ENCODE measurements at places on chromosomes 5 and 9.

DNA sequence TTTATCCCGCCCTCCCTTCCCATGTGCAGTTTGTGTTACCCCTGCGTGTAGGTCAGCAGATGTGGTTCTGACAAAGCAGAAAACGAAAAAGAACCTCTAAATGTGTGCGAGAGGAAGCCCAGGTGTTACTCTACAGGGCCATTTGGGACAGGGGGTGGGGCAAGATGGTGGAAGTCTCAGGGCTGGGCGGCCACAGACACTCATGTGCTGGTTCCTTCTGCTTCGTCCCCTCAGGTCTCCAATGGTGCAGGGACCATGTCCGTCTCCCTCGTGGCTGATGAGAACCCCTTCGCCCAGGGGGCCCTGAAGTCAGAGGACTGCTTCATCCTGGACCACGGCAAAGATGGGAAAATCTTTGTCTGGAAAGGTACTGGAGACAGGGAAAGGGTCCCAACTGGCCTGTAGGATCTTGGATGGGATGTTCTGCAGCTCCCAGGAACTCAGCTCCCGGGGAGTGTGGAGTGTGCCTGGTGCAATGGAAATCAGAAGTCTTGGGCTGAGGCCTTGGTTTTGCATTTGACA lies 49.0 kb downstream of the GSN start:
- DNase-seq, result no peak
- no peak overlapping the region for H3K27ac ChIP-seq
- H3K4me1 ChIP-seq, result peaks cover 9% of the 10 kb centered on the region
- no peaks in the 10 kb centered on the region for H3K36me3 ChIP-seq
- no peak overlapping the region for H3K4me3 ChIP-seq

GRCh38 chr9:27078685-27079084 lies 30.3 kb upstream of the TEK start:
- H3K4me1 ChIP-seq, result no peaks in the 10 kb centered on the region
- no peak overlapping the region for H3K4me3 ChIP-seq
- no peak for DNase-seq
- no peaks in the 10 kb centered on the region for H3K27me3 ChIP-seq

GRCh38 chr5:140361901-140362300 lies 1.9 kb downstream of the SLC4A9 start:
- H3K27me3 ChIP-seq, result peaks cover 3% of the 10 kb centered on the region
- H3K4me1 ChIP-seq, result peaks cover 9% of the 10 kb centered on the region
- no peak overlapping the region for H3K4me3 ChIP-seq
- H3K27ac ChIP-seq, result no peak overlapping the region
- DNase-seq, result no peak

- H3K27ac ChIP-seq, result peak overlapping the region; percentile 8
- H3K36me3 ChIP-seq, result peaks cover 5% of the 10 kb centered on the region
- peaks cover 60% of the 10 kb centered on the region for H3K4me1 ChIP-seq
- peak; percentile 37 for DNase-seq
- H3K4me3 ChIP-seq, result no peak overlapping the region
- H3K27me3 ChIP-seq, result no peaks in the 10 kb centered on the region
Measured at GRCh38 chr5:157855404-157855994, 3.4 kb downstream of the CLINT1 start.

GRCh38 chr9:75873712-75874111 lies 16.8 kb upstream of the PCSK5 start:
- H3K27me3 ChIP-seq, result no peaks in the 10 kb centered on the region
- no peak overlapping the region for H3K27ac ChIP-seq
- H3K4me3 ChIP-seq, result no peak overlapping the region
- H3K4me1 ChIP-seq, result peaks cover 15% of the 10 kb centered on the region
- no peaks in the 10 kb centered on the region for H3K36me3 ChIP-seq
- no peak for DNase-seq

DNA sequence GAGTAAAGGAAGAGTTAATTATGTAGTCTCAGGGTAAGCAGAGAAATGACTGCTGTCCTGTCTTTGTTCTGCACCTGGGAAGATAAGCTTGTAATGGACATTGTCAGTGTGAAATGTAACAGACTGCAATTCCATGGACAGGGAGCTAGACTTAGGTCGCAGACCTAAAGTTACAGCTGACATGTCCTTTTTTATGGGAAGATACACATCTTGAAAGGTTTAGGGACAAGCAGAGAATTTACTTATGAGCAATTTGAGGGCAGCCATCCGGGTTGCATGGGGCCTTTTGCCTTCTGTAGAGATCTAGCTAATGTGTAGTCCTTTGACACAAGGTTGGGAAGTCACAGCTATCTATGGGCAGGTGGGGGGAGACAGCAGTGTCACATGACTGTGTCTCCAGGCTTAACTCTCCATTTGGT lies 85.7 kb downstream of the SERINC5 start:
- H3K27me3 ChIP-seq, result no peaks in the 10 kb centered on the region
- H3K27ac ChIP-seq, result no peak overlapping the region
- H3K36me3 ChIP-seq, result peaks cover 33% of the 10 kb centered on the region
- no peak for DNase-seq

- DNase-seq, result no peak
- H3K36me3 ChIP-seq, result peaks cover 6% of the 10 kb centered on the region
Measured at GRCh38 chr9:137666513-137666822, 47.7 kb downstream of the EHMT1 start.

DNA sequence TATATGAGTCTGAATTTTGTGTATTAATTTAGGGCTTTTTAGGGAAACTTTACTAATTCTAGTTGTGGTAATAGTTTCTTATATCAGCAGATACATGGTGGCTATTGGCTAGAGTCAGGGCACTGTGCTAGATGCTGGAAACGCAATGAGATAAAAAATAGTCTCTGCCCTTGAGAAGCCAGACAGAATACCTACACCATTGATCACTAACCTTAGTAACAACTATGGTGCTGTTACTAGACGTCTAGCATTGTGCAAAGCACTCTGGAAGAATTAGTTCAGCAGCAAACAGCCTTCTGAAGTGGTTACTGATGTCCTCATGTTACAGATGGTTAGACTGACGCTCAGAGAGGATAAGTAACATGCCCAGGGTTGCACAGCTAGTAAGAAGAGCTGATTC lies 61.8 kb downstream of the GDA start:
- peaks cover 13% of the 10 kb centered on the region for H3K27me3 ChIP-seq
- no peaks in the 10 kb centered on the region for H3K4me1 ChIP-seq
- H3K4me3 ChIP-seq, result no peak overlapping the region
- H3K27ac ChIP-seq, result no peak overlapping the region

GRCh38 chr9:23497137-23497504 lies 328.9 kb downstream of the ELAVL2 start:
- DNase-seq, result no peak
- H3K4me1 ChIP-seq, result no peaks in the 10 kb centered on the region
- H3K36me3 ChIP-seq, result no peaks in the 10 kb centered on the region
- no peaks in the 10 kb centered on the region for H3K27me3 ChIP-seq
- no peak overlapping the region for H3K4me3 ChIP-seq
- no peak overlapping the region for H3K27ac ChIP-seq

Measured in activated naive CD4-positive, alpha-beta T cell treated with anti-CD3 and anti-CD28 coated beads for 36 hours (primary cell).